ENCODE measurements at places on chromosomes 3 and 15. TPM values are rescaled to one million over a fixed set of nuclear protein-coding genes. Genes with fewer than 3 reads are reported as not detected.

The C3orf70 gene
- 6.5 TPM for total RNA-seq

The GNAT1 gene
- total RNA-seq = 0.20 TPM

The TUSC7 gene
- not detected for total RNA-seq

The SLITRK3 gene
- total RNA-seq = 0.10 TPM

The PTPRG gene
- total RNA-seq = 40.0 TPM

The FBXW12 gene
- total RNA-seq = not detected

The TFRC gene
- 115 TPM for total RNA-seq

The CFAP44 gene
- total RNA-seq = 11.5 TPM

The CLDN18 gene
- total RNA-seq = not detected

The MAP6D1 gene
- total RNA-seq = 1.2 TPM

The DPPA4 gene
- 1.5 TPM for total RNA-seq

The EIF5A2 gene
- 3.2 TPM for total RNA-seq

The IP6K2 gene
- 67.0 TPM for total RNA-seq

The REC114 gene
- total RNA-seq = not detected

The WDR93 gene
- 0.20 TPM for total RNA-seq

The CEP97 gene
- total RNA-seq = 15.9 TPM

The HRH1 gene
- total RNA-seq = 10.1 TPM

The GOLGA6L4 gene
- 2.9 TPM for total RNA-seq

The PLCH1 gene
- total RNA-seq = 2.0 TPM

The GHSR gene
- not detected for total RNA-seq

The TM2D3 gene
- 42.6 TPM for total RNA-seq

The SKOR1 gene
- total RNA-seq = 0.10 TPM

The CHST13 gene
- 0.20 TPM for total RNA-seq

The MESP2 gene
- 0.30 TPM for total RNA-seq

The TGM5 gene
- 4.1 TPM for total RNA-seq

The RBPMS2 gene
- 0.59 TPM for total RNA-seq

The CNTN4 gene
- 24.4 TPM for total RNA-seq

The SCG5 gene
- 5.0 TPM for total RNA-seq

The ALS2CL gene
- 21.0 TPM for total RNA-seq

The RFTN1 gene
- total RNA-seq = 25.3 TPM

The NDN gene
- 61.5 TPM for total RNA-seq

The PLA1A gene
- 0.20 TPM for total RNA-seq

Measured in skin of body (tissue), 3 donors.